ENCODE measurements at places on chromosomes 4 and X.

DNA sequence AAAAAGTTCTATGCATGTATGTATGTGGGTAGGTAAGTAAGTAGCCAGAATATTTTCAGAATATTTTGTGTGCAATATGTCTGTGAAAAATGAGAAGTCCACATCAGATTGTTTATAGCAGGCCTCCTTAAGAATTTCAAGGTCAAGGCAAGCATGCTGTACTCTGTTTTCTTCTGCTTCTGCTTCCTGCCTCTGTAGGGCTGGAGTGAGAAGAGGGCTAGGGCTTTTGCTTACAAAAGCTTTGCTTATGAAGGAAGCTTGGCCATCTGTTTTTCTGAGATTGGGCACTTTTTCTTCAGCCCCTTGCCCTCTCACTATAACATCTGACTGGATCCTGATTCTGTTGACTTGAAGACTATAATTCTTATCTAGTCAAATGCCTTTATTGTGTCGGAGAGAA, 150.4 kb downstream of the EMCN start:
- DNase-seq: no peak

DNA sequence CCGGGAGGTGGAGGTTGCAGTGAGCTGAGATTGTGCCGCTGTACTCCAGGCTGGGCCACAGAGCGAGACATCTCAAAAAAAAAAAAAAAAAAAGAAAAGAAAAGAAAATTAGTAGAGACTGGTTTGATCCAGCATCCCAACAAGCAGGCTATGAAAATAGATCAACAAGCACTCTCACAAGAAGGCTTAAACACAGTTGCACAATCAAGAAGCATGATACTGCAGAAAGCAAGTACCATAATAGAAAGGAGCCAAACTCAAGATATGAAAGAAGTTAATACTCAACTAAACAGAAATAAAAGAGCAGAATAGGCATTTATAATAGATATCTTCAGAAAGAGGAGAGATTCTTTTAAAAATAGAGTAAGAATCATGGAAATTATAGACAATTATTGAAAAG, 10.6 kb downstream of the TLR6 start:
- no peak for DNase-seq

- DNase-seq: no peak
Observed at GRCh38 chr4:20086799-20087521, 164.7 kb upstream of the SLIT2 start.

DNA sequence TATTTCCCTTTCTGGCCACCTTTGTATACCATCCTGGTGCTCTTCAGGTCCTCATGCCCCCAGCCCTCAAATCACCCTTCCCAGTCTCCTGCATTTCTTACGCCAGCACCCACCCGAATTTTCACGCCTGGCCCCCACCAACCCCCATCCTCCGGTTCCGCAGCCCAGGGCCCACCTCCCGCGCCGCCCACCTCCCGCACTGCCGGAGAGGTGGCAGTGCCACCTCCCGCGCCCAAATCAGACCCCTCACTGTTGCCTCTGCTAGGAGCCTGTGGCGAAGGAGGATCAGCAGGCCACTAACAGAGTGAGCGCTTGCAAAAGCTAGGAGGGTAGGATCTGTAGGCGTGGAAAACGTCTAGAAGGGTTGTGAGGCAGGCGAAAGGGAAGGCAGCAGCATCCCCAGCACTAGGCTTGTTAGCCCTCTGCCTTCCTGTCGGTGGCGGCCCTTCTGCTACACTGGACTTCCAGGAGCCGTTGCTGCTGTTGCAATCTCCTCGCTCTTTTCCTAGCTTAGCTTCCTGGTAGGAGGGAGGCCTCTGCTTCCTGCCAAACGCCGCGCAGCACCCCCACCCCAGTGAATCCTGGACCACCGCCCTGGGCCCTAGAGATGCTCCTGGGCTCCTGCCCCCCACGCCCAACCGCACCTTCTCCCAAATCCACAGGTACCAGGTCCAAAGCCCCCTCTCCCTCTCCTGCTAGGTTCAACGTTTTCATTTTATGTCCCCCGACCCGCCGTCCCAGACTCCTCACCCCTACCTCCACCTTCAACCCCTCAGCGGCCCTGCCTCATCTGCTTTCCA, 51.0 kb downstream of the SPIN2B start:
- no peak for DNase-seq

DNA sequence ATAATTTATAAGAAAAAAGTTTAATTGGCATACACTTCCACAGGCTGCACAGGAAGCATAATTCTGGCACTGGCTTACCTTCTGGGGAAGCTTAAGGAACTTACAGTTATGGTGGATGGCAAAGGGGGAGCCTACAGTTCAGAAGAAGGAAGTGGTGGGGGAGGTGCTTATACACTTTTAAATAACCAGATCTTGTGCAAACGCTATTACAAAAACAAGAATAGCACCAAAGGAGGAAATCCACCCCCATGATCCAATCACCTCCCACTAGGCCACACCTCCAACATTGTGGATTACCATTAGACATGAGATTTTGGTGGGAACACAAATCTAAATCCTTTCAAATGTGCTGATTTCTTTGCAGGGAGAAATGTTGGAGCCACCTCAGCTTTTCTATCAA, 287.7 kb downstream of the CPXCR1 start:
- DNase-seq: no peak
